Fibroblast of villous mesenchyme (primary cell): ENCODE measurements at places on chromosomes 5 and 9. TPM values are rescaled to one million over a fixed set of nuclear protein-coding genes. Genes with fewer than 3 reads are reported as not detected.

CTXN3 gene
- total RNA-seq, result not detected in 2 replicates

NRARP gene
- total RNA-seq, result under 0.01 and 0.32 TPM in 2 replicates

GABRB2 gene
- under 0.01 TPM in 1 of 2 replicates, not detected in the other for total RNA-seq

RFK gene
- total RNA-seq, result 20.9 and 35.8 TPM in 2 replicates

LCN2 gene
- total RNA-seq, result not detected in 2 replicates

DNA sequence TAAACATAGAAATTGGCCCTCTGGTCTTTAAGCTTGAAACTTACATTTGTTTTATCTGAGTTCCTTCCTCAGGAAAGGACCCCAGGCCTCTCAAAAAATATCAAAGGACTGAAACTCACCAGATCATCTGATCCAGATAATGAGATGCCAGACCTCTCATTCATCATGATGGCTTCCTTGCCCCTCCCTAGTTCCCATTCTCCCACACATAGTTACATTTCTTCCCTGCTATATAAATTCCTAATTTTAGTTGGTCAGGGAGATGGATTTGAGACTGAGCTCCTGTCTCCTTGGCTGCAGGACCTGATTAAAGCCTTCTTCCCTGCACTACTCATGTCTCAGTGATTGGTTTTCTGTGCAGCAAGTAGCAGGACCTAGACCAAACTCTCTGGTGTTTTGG lies 119.4 kb upstream of the SPIN1 start:
- DNase-seq, result no peak

GRCh38 chr9:129554649-129555048 lies 66.3 kb downstream of the C9orf50 start:
- DNase-seq, result peak; percentile 24

GRCh38 chr5:113800686-113801085 lies 287.2 kb downstream of the YTHDC2 start:
- no peak for DNase-seq

GRCh38 chr9:19441730-19442129 lies 32.9 kb downstream of the ACER2 start:
- DNase-seq, result no peak

DNA sequence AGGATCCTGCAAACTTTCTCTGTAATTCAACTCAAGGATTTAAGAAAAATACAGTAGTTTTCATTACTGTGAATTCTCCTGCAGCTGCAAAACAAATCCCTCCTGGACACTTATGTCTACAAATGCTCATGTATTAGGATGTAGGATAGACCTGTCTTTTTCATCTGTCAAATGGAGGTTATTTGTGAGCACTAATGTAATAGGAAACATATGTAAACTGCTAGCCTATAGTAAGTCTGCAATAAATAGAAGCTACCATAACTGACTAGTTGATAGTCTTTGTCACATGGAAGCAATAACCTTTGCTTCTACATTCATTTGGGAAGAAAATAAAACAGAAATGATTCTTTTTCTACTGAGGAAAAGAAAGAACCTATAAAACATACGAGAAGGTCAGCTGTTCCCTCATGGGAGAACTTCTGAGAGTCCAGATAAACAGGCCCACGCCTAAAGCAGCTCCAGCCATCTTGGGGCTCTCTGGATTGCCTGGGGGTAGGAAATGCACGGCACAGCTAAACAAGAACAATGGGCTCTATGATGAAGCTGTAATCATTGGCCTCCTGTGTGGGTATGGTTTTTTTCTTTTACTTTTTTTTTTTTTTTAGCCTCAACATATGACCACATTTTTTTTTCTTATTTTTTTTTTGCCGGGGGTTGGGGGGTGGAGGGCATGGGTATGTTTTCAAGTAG lies 6.2 kb downstream of the KCNV2 start:
- DNase-seq, result no peak

DNA sequence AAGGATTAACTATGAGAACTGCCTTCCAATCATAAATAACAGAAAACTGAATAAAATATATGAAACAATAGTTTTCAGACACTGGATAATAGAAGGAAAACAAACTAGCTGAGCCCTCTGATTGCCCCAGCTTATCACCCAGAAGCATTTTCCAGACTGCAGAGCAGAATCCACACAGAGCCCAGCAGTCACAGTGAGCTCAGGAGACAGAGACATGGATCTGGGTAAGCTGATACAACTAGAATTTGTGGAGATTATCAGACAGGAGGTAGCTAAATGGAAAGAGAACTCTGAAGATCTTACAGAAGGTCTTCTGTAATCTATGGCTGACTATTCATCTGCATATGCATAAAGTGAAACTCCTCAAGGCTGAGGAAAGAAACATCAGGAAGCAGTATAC lies 128.8 kb downstream of the NR2F1-AS1 start:
- DNase-seq, result no peak

DNA sequence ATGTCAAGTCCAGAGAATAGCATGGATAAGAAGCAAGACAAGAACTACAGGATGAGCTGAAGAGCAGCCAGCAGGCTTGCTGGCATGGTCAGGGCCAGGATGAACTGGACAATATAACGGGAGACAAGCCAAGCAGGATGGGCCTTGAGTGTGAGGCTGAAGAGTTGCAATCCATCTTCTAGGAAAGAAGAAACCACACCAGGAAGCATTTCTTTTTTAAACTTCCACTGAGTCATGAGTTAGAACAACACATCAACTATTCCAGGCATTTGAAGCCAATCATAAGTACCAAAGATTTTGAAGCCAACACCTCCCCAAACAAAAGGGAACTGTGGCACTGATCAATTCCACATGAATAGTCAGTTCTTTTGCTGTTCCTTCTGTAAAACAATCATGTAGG lies 27.3 kb downstream of the SLC31A2 start:
- DNase-seq, result no peak

GRCh38 chr5:159928122-159928909 lies 12.0 kb downstream of the ADRA1B start:
- no peak for DNase-seq

GRCh38 chr5:6398570-6399230 lies 20.4 kb upstream of the MED10 start:
- no peak for DNase-seq

DNA sequence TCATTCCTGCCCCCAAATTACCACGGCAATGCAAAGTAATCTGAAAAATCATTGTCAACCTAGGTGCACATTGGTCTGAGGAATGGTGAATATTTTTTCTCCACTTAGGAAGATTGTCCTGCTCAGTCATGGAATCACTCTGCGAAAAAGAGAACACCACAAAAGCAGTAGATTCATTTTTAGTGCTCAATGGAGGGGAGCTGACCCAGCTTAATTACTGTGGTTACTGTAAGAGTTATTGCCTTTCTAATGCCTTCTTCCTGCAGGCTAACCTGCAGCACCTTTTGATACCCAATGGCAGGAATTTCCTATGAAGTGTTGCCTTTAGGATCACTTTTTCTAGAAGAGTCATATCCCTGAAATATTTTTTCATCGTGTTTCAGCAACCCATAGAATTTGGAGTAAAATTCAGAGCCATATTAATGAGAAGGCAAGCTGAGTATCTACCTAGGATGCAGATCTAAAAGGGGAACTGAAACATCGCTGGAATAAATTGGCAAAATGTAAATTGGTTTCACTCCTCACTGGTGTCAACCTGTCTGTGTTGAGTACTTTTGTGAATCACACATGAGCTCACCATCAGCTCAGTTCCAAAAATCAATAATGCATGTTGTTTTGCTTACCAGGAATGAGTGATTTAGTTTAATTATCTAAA lies 464.5 kb downstream of the CSNK1G3 start:
- no peak for DNase-seq

DNA sequence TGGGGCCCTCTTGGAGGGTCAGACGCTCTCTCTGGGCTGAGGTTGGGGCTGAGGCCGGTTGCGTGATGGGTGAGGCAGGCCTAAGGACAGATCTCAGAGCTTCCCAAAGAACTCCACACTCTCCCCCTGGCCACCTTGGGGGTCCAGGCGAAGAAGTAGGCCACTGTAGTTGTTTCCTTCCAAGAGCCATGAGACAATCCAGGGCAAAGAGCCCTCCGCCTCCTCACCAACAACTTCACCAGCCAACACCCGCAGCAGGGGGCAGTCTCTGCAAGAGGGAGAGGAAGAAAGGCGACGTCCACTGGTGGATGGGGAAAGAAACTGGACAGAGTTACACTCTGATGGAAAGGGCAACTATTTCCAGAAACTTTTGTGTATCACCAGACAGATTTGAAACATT lies 10.7 kb downstream of the SLC35A4 start:
- DNase-seq, result peak; percentile 60
